IMR-90 (cell line): ENCODE measurements at places on chromosomes 3 and 15.

- no peak for DNase-seq
These were observed 40.3 kb upstream of the NDUFB4 start for GRCh38 chr3:120555657-120556509.

- DNase-seq: no peak
These were observed 11.4 kb upstream of the SNRPA1 start for GRCh38 chr15:101306341-101307047.

DNA sequence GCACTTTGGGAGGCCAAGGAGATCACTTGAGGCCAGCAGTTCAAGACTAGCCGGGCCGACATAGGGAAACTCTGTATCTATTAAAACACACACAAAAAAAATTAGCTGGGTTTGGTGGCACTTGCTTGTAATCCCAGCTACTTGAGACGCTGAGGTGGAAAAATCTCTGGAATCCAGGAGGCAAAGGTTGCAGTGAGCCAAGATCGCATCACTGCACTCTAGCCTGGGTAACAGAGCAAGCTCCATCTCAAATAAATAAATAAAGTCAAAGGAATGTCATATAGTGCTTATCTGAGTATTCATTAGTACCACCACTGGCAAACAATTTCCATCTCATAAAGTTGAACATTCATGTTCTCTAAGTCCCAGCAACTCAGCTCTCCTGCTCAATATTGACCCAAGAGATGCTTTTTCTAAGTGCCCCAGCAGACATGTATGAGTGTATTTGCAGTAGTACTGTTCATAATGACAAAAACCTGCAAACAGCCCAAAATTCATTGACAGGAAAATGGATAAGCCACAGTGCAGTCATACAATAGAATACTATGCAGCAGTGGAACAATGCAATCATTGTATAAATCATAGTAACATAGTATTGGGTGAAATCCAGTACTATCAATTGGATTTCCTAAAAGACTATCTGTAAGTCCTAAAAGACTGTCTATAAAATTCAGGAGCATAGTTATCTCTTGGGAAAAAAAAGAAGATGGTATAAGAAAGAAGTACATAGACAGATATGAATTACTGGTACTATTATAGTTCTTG, 751.5 kb upstream of the LMCD1 start:
- no peak for DNase-seq

- peak; percentile 91 for DNase-seq
These were observed 63.0 kb downstream of the CHSY1 start for GRCh38 chr15:101188637-101189408.
